ACHN (cell line): ENCODE measurements at places on chromosomes 6 and 20.
A peak's percentile ranks its signal among the peaks of the same experiment; 100 is the strongest.

DNA sequence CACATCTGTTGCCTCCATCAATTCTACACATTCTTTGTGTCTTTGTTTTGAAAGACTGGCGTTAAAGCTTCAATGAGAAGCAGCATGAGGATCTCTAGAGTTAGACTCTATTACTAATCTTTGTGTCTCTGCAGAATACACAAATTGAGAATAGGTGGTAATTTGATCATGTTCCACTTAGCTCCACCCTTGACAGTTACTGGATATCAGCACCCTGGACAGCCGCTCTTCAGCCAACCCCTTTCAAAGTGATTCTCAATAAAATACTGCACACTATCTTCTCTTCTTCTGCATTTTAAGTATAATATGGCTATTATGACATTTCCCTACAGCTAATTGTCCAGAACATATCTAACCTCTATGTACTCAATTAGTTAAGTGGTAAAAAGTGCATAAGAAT lies 54.3 kb upstream of the CNR1 start:
- DNase-seq = peak; percentile 19

- DNase-seq = no peak
These were observed 4.5 kb upstream of the INSM1 start for GRCh38 chr20:20363434-20363798.

- DNase-seq = no peak
These were observed 21.9 kb downstream of the MYH7B start for GRCh38 chr20:34977365-34978091.

DNA sequence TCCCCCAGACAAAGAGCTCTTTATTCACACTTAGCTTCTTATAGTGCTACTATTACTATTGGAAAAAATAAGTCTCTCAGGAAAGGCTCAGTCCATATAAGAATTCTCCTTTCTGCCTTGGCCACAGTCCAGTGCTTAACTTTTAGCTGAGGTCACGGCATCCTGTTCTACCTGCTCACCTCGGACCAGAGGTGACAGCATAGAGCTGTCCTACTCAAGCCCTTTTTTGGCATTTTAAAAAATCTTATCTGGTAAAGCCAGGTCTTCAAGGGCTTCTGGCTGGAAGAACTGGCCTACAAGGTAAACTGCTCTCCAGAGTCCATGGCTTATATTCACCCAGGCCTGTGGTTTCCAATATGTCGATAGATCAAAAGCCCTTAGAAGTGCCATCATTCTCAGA lies 109.7 kb downstream of the RCAN2 start:
- no peak for DNase-seq

DNA sequence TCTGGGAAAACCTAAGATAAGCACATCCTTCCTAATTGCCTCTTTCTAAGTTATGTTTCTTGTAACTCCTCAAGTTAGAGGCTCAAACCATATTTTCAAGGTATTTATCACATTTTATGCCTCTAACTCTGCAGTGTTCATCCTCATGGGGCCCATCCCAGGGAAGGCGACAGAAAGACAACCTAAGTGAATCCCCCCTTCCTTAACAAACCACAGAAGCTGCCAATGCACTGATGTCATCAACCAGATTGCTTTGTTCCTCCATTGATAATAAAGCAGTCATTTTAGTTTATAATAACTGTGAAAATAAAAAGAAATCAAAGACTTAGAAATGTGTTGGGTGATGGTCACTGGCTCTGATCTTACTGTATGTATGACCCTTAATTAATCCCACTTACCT lies 119.5 kb upstream of the TCF21 start:
- no peak for DNase-seq

DNA sequence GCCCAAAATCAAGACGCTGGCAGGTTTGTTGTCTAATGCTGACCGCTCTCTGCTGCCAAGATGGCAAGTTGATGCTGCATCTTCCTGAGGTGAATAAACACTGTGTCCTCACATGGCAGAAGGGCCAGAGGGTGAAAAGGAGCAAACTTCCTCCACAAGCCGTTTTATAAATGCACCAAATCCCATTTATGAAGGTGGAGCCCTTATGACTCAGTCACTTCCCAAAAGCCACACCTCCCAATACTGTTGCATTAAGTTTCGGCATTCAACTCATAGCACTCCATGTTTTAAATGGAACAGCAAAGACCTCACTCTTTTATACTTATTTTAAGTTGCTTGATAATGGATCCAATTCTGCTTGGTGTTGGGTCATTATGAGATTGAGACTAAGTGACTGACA lies 316.6 kb downstream of the RFPL4B start:
- no peak for DNase-seq

DNA sequence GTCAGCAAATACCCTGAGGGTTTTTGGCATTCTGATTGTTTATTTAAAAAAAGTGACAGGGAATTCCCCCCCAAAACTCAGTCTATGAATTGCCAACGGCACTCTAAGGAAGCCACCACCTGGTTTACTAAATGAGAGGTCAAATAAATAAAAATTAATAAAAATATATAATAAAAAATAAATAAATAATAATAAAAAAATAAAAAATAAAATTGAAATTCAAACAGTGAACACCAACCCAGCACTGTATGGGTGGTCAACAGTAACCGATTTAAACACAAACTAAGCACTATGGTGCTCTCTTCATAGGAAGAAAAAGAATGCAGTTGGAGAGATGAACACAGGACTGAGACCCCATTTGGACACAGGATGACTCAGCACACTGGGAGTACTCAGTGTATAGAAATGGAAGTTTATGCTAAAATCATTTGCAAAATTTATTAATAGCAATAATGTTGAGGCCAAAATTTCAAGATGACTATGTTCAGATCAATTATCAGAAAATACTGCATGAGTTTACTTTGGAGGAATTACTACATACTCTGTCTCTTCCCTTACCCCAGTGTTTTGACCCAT lies 98.5 kb downstream of the MBOAT1 start:
- no peak for DNase-seq
